ENCODE measurements at places on chromosomes 1 and 21. TPM values are rescaled to one million over a fixed set of nuclear protein-coding genes. Genes with fewer than 3 reads are reported as not detected.
A peak's percentile ranks its signal among the peaks of the same experiment; 100 is the strongest.

The PGLYRP4 gene
- total RNA-seq, result not detected

The LRRC3 gene
- 4.6 TPM for total RNA-seq

The PBX1 gene
- 23.4 TPM for total RNA-seq

The BMP8A gene
- 0.77 TPM for total RNA-seq

DNA sequence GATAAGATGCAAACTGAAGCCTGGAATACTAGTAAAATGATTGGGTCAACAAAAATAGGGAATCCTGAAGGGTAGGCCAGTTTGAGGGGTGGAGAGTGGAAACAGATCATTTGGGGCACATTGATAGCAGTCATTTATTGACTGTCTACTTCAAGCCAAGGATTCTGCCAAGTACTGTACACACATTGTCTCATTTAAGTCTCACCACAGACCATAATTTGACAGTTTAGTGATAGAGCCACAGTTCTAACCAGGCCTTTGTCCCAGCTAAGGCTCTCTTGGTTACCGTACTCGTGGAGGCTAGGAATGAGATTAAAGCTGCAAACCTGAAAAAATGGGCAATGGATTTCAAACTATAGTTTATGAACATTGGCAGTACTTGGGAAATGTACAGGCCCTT, 11.2 kb downstream of the RBM15 start:
- H3K4me3 ChIP-seq, result no peak overlapping the region
- DNase-seq, result no peak
- no peaks in the 10 kb centered on the region for H3K27me3 ChIP-seq
- peaks cover 11% of the 10 kb centered on the region for H3K36me3 ChIP-seq
- peaks cover 49% of the 10 kb centered on the region for H3K4me1 ChIP-seq

GRCh38 chr1:173507205-173507846, 30.2 kb downstream of the PRDX6 start:
- no peaks in the 10 kb centered on the region for H3K36me3 ChIP-seq
- no peaks in the 10 kb centered on the region for H3K27me3 ChIP-seq
- DNase-seq, result peak; percentile 27
- peak overlapping the region; percentile 36 for H3K27ac ChIP-seq

DNA sequence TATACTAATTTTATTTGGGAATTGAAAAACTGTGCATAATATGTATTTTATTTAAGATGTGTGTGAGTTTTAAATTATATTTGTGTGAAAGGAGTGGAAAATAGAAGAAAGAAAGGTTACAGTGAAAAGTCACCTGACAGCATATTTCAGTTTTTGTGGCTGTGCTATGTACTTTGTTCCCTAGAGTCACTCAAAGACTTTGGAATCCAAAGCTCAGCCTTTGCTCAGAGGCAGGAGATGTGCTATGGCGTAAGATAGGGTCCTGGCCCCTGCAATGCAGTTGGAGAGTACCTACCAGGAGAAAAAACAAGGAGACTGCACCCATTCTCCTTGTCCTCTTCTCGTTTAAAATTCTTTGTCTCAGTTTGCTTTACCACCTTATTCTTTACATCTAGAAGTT, 2.9 kb downstream of the CCDC30 start:
- H3K4me3 ChIP-seq, result no peak overlapping the region
- H3K4me1 ChIP-seq, result peaks cover 14% of the 10 kb centered on the region
- DNase-seq, result no peak
- no peaks in the 10 kb centered on the region for H3K27me3 ChIP-seq
- H3K36me3 ChIP-seq, result no peaks in the 10 kb centered on the region

- DNase-seq, result no peak
- no peaks in the 10 kb centered on the region for H3K36me3 ChIP-seq
- no peak overlapping the region for H3K27ac ChIP-seq
- H3K4me1 ChIP-seq, result peaks cover 16% of the 10 kb centered on the region
Measured at GRCh38 chr21:33964706-33965325, 49.2 kb upstream of the ATP5PO start.

- no peak for DNase-seq
- no peak overlapping the region for H3K4me3 ChIP-seq
- H3K27ac ChIP-seq, result no peak overlapping the region
- H3K27me3 ChIP-seq, result no peaks in the 10 kb centered on the region
Measured at GRCh38 chr21:22438428-22439086, 1440.3 kb downstream of the NCAM2 start.

DNA sequence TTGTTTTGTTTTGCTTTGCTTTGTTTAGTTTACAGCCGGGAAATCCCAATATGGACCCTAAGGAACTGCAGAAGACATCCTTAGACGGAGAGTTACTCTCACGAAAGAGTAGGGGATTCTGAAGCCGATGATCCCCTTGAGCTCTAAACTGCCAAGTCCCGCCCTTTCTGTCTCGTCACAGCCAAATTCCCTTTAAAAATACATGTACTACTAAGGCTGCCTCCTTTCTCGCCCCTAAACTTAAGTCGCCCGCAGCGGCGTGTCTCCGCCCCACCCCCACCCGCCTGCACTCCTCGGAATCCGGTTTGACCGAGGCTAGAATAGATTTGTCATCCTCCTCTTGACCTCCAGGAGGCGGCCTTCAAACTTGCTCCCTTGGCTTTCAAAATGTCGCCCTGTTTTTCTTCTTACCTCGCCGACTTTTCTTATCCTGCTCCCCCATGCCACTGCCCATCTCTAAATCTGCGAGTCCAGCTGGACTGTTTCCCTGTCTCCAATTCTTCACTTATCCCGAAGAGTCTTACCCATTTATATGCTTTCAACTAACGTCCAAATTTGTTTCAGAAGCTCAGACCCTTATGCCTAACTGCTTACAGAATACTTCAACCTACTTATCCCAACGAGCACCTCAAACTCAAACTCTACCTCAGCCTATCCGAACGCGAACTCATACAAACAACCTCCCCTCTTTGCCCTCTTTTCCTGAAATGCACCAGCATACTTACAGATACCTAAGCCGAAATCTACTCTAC, 10.9 kb upstream of the BOLA1 start:
- DNase-seq, result peak; percentile 92
- H3K4me1 ChIP-seq, result peaks cover 15% of the 10 kb centered on the region
- H3K27ac ChIP-seq, result peak overlapping the region; percentile 100
- peak overlapping the region; percentile 67 for H3K4me3 ChIP-seq
- H3K36me3 ChIP-seq, result no peaks in the 10 kb centered on the region

DNA sequence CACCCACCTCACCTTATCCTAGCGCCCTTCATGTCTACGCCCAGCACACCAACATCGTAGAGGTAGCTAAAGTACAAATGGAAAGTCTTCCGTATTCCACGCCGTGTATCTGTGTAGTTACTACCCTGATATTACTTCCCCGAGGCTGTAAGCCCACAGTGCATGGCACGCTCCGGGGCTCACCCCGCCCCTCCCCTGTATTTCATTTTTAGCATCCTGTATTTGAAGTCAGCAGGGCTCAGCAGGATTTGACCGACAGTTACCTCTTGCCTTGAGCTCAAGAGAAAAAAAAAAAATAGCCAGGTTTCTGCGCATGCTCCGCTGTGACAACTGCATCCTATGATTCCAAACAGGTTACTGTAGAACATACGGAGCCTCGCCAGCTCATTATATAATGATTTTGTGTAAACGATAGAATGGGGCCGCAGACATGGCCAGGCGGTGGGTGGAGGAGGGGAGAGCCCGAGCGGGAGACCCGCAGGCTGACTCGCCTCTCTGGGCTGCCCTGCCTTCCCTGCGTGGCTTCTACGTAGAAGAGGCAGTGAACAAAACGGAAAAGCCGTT, 1.3 kb downstream of the ABCG1 start:
- no peaks in the 10 kb centered on the region for H3K27me3 ChIP-seq
- no peaks in the 10 kb centered on the region for H3K36me3 ChIP-seq
- H3K4me1 ChIP-seq, result peaks cover 28% of the 10 kb centered on the region
- H3K4me3 ChIP-seq, result peak overlapping the region; percentile 75

DNA sequence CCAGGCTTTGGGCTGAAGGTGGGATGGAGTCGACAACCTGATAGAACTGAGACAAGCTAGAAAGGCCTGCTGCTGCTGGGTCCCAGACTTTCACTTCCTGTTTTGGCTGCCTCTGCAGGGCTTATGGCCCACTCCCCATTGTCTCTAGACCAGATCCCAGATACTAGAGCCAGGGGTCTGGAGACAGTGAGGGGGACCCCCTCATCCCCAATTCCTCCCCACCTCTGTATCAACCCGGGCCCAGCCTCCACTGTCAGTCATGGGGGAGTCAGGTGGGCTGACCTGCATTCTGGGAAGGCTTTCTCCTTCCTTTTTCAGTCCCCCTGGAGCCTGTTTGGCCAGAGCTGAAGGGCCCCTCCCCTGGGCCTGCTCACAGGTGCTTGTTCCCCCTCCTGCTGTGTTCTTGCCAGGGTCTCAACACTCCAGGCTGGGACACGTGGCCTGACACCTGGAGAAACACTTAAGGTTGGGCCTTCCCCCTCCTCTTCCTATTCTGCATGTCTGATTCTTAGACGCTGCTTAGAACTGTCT, 18.0 kb upstream of the ETV3L start:
- H3K27ac ChIP-seq, result no peak overlapping the region
- peaks cover 8% of the 10 kb centered on the region for H3K36me3 ChIP-seq
- no peak overlapping the region for H3K4me3 ChIP-seq
- H3K27me3 ChIP-seq, result no peaks in the 10 kb centered on the region
- peaks cover 3% of the 10 kb centered on the region for H3K4me1 ChIP-seq

DNA sequence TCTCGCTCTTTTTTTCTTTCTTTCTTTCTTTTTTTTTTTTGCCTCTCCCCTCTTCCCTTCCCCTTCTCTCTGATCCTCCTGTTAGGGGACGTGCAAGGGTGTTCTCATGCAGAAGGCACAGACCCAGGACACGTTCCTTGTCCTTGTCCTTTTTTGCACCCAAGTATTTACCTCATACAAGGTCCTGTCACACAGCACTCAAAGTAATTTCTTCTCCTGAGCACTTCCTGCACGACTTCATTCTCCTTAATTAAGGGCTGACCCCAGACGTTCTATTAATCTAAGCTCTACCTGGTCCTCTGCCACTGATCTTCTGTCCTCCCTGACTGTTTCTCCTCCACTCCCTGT, 424 bp upstream of the PCNX2 start:
- no peaks in the 10 kb centered on the region for H3K36me3 ChIP-seq
- peaks cover 9% of the 10 kb centered on the region for H3K4me1 ChIP-seq
- H3K27me3 ChIP-seq, result no peaks in the 10 kb centered on the region
- H3K27ac ChIP-seq, result no peak overlapping the region
- no peak for DNase-seq
- H3K4me3 ChIP-seq, result peak overlapping the region; percentile 84

DNA sequence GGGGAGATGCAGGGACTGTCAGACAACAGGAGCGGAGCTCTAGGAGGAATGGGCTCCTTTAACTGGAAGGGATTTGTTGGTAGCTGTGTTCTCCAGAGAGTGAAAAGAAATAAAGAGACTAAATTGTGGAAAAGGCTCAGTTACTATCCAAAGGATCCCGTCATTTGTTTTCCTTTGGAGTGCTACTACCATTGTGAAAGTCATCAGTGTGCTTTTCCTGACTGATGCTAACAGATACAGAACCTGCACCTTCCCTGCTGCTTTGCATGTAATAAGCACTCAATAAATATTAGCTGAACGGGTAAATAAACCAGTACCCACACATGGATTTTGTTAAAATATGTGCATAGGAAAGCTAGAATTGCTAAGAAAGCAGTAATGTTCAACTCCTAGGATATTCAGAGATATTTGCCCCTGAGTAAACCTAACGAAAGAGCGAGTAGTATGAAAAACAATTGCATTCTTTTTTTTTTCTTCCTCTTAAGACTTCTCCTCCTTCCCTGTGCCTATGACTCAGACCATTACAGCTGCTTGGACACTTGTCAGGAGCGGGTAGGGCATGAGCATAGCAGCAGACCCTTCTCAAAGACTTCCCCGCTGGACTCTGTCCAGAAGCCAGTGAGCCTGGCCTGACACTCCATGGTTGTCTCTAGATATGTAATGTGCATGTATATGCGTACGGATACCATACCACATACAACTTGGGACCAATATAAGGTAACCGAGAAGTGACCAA, 41.7 kb downstream of the PTGFRN start:
- H3K27me3 ChIP-seq, result no peaks in the 10 kb centered on the region
- H3K4me1 ChIP-seq, result no peaks in the 10 kb centered on the region
- H3K4me3 ChIP-seq, result no peak overlapping the region
- no peak overlapping the region for H3K27ac ChIP-seq

DNA sequence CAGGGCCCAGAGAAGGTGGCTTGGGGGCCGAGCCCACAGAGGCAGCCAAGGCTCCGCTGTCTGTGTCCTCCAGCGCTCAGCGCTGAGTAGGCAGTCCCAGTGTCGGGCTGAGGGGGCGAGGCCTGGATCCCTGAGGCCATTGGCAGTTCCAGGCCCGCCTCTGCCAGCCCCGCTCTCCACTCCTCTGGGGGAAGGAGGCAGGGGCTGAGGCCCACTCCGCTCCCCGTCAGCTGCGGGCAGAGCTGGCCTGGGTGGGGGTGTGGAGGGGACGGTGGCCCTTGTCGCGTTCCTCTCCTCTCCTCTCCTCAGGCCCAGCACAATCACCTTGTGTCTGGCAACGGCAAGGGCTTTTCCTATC, 132.8 kb downstream of the CASZ1 start:
- peak; percentile 58 for DNase-seq
- peaks cover 70% of the 10 kb centered on the region for H3K4me1 ChIP-seq
- H3K36me3 ChIP-seq, result peaks cover 36% of the 10 kb centered on the region
- no peaks in the 10 kb centered on the region for H3K27me3 ChIP-seq
- peak overlapping the region; percentile 89 for H3K27ac ChIP-seq

DNA sequence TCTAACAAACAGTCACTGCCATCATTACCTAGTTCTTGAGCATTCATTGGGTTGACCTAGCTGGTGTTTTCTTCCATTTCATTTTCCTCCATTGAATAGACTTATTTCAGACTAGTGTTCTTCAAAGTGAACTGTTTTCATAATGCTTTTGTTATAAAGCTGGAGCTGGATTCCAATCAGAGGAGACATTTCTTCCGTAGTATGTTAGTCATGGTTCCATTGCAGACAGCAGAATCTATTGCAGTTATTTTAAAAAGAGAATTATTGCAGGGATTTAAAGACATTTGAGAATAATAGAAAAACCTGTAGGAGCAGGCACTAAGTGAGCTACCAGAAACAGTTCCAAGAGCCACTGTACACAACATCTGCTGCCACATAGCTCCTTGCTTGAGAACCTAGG, 50.0 kb downstream of the HHAT start:
- H3K27me3 ChIP-seq, result no peaks in the 10 kb centered on the region
- no peaks in the 10 kb centered on the region for H3K36me3 ChIP-seq
- DNase-seq, result no peak
- H3K4me3 ChIP-seq, result no peak overlapping the region
- H3K27ac ChIP-seq, result no peak overlapping the region

DNA sequence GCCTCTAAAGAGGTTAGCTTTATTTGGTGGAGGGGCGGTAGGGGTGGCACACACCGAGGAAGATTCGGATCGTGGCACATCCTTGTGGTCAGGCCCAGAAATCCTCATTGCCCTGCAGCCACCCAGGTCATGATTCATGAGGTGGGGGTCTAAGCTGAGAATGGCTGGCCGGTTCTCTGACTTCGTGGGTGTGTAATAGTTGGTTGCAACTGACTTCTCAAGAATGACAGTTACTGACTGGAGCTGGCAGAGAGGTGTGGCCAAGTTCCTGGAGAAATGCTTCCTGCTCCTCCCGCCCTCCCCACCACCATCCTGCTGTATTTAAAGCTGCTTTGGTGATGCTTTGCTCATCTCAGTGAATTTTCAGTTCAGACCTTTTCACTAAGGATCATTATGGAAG, 198.6 kb downstream of the KIF26B start:
- no peak for DNase-seq
- no peaks in the 10 kb centered on the region for H3K27me3 ChIP-seq
- no peaks in the 10 kb centered on the region for H3K36me3 ChIP-seq

- H3K4me3 ChIP-seq, result no peak overlapping the region
- H3K4me1 ChIP-seq, result no peaks in the 10 kb centered on the region
- H3K36me3 ChIP-seq, result no peaks in the 10 kb centered on the region
- DNase-seq, result no peak
- H3K27me3 ChIP-seq, result no peaks in the 10 kb centered on the region
- H3K27ac ChIP-seq, result no peak overlapping the region
Measured at GRCh38 chr21:25541042-25541441, 66.2 kb downstream of the MRPL39 start.

GRCh38 chr1:206686478-206687249, 2.0 kb downstream of the MAPKAPK2 start:
- H3K4me1 ChIP-seq, result peaks cover 48% of the 10 kb centered on the region
- H3K36me3 ChIP-seq, result no peaks in the 10 kb centered on the region
- H3K4me3 ChIP-seq, result peak overlapping the region; percentile 76
- peak overlapping the region; percentile 95 for H3K27ac ChIP-seq
- H3K27me3 ChIP-seq, result no peaks in the 10 kb centered on the region

Measured in upper lobe of left lung (tissue), 6 donors.